ENCODE measurements at places on chromosomes 7 and 10.

DNA sequence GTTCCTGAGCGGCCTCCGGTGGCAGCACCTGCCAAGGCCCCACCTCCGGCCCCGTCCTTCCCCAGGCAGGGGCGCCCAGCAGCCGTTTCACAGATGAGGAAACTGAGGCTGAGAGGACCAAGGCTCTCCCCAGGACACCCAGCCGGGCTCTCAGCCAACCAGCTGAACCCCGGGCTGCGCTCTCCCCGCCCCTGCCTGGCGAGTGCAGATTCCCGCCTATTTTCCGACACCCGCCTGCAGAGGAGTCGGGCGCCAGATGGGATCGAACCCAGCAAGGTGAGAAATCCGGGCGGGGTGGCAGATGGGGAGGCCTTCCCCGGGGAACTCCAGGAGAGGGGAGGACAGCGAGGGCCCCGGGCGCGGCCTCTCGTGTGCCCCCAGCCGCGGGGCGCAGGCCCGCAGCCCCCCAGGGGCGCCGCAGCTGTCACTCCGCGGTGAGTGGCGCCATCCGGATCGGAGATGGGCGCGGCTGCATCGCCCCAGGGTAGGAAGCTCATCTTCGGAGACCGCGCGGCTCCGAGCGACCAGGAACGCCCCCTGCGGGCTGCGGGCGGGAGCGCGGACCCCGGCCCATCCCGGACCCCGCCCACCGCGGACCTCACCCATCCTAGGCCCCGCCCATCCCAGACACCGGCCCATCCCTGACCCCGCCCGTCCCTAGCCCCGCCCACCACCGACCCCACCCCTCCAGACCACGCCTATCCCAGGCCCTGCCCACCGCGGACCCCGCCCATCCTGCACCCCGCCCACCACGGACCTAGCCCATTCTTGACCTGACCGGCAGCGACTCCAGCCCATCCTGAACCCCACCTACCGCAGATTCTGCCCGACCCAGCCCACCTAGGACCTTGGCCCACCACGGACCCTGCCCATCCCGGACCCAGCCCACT is 90.3 kb downstream of the MICALL2 start:
- DNase-seq, result no peak

DNA sequence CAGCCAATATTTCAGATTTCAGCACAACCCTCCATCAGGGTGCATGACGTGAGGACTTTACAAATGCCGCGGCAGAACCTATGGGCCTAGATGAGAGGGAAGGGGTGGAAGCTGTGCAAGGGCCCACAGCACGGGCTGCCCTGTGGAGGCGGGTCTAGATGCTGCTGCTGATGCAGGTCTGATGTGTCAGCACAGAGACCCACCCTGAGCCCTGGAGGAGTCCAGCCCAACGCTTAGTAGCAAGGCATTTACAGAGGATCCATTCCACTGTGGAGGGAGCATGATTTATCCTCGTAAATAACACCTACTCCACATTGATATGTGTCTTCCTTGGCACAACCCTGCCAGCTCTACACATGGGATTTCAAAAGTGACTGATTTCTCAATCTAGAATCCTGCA is 48.5 kb downstream of the MYL10 start:
- no peak for DNase-seq

DNA sequence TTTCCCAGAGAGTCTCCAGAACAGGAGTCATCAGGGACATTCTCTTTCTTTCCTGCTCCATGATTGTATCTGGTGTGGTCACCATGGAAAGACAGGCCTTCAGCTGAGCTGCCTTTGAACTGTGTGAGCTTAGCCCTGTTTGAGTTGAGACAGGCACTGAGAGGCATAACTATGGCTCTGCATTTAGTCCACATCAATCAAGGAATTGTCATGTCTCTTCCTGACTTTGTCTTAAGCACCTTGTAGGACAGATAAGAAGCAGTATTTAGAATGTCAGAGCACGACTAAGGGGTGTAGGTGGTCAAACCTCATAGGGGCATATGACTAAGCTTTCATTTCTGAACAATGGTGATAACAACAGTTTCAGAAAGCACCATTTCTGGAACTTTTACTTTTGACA is 53.5 kb downstream of the EPDR1 start:
- DNase-seq, result no peak

- no peak for DNase-seq
Measured at GRCh38 chr7:156666368-156667109, 26.0 kb downstream of the RNF32 start.

DNA sequence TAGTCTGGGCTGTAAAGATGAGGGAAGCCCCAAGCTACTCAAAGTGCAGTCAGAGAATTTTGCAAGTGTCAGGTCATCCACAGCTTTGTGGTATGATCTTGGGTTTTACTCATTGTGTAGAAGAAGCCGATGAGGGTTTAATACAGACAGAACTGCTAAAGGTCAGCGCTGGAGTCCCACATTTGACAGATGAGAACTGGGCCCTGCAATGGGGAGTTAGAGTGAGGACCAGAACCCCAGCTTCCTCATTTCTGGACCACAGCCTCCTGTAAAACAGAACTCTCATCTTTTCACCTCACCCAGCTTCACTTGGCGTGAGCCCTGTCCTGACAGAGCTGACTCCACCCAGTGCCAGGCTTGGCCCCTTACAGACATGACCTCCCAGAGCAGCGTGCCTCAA is 20.1 kb downstream of the LRRC20 start:
- no peak for DNase-seq

GRCh38 chr7:26813432-26813831 is 51.0 kb downstream of the SKAP2 start:
- DNase-seq, result no peak

- DNase-seq, result no peak
Measured at GRCh38 chr7:122726881-122727280, 24.2 kb upstream of the RNF148 start.

DNA sequence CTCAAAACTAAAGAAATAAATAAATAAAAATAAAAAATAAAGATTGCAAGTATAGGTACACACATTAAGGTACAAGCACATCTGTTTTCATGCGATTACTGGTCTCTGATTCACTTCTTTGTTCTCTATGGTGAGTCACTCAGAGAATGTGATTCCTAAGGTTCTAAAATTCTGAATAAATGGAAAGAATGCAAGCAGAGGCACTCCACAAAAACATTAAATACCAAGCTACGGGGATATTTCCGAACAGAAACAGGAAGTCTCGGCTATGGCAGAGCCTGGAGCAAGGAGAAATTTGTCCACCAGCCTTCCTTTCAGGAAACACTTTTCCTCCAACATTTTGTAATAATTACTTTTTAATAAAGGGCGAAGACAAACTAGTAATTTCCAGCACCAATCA is 1.4 kb downstream of the VOPP1 start:
- DNase-seq, result no peak

GRCh38 chr10:18619016-18619415 is 32.4 kb downstream of the NSUN6 start:
- no peak for DNase-seq

DNA sequence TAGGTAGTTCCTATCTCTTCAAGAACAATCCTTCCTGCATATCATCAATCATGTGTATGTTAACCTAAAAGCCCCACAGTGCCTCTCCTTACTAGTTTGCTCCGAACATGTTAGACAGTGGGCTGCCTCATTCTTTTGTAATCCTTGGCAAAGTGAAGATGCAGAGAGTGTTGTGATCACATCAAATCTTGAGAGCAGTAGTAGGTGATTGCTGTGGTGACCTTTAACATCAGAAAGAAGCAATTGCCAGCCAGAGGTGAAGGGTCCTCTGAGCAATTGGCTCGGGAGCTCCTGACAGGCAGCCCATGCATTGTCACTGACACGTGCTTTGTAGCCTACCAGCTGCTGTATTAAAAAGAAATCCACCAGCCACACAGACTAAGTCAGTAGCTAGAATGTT is 19.6 kb upstream of the GSTK1 start:
- no peak for DNase-seq
